ENCODE measurements at places on chromosomes 7 and 10. TPM values are rescaled to one million over a fixed set of nuclear protein-coding genes. Genes with fewer than 3 reads are reported as not detected.

DNA sequence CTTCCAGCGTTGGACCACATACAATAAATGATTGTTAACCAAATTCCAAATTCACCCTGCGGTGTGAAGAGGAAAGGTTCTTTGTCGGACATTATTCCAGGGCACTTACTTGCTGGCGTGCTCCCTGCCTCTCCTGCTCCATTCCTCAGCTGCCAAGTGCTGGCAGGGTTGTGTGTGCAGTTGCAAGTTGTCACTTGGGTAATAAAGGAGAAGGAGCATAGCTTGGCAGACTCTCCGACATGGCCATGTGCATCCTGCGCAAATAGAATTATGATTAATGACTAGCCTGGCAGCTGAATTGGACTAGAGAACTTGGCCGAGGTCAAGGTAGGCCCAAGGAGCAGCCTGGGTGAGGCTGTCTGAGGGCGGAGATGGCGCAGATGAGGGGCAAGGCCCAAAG lies 92.3 kb upstream of the ELMO1 start:
- DNase-seq, result no peak

DNA sequence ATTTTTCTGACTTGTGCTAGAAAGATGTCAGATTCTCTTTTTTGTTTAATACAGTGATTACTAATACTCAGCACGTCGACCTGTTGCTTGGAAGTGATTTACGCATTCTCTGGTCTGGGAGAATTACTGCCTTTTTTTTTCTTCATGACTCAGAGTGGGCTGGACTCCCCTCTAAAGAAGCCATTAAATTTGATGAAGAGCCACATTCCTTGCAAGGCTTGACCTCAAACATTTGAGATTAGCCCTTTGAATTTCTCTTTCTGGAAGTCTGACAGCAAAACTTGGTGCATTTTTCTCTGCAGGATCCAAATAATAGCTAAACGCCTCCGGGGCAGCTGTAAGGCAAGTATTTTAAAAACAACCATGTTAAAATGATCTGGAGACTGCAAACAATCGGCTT lies 171.6 kb downstream of the GALNT17 start:
- no peak for DNase-seq

GRCh38 chr10:33336582-33337325 lies 2.3 kb upstream of the NRP1 start:
- DNase-seq, result peak; percentile 70

- no peak for DNase-seq
Observed at GRCh38 chr7:114533131-114533530, 118.5 kb downstream of the FOXP2 start.

DNA sequence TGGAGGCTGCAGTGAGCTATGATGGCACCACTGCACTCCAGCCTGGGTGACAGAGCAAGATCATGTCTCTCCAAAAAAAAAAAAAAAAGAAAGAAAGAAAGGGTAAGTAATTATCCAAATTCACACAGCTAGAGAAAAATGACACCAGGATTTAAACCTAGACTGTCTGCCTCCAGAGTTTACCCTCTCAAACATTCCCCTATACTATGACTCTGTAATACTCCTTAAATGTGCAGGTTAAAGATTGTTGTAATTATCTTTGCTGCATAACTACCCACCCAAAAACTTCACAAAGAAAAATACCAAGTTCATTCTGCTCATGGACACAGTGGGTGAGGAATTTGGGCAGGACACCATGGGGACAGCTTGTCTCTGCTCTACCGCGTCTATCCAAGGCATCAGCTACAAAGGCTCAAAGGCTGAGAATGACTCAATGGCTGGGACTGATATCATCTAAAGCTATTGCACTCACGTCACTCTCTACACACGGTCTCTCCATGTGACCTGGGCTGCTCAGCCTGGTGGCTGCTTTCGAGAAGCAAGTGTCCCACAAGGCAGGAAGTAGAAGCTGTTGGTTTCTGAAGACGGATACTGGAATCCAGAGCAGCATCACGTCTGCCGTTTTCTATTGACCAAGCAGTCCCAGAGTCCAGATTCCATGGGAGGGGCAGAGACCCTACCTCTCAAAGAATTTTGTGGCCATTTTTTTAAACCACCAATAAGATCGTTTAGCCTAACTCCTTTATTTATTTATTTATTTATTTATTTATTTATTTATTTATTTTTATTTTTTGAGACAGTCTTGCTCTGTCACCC lies 185.7 kb upstream of the AUTS2 start:
- no peak for DNase-seq

GRCh38 chr10:87803831-87804230 lies 14.2 kb downstream of the ATAD1 start:
- no peak for DNase-seq

DNA sequence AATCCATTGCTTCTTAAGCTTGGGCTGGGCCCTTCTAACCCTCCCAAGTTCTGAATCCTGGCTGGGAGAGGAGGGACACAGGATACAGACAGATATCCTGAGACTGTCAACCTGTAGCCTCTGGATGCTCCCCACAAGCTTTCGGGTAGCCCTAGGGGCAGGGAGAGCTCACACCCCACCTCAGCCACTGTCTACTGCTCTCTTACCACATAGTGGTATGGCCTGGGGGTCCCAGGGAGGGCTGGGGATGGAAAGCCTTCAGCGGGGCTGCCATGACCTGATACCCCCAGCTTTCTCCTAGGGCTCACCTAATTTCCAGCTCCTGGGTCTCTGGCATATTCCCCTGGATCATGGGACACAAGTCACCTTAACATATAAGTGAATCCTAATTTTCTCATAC lies 25.1 kb downstream of the CRHR2 start:
- peak; percentile 33 for DNase-seq

DNA sequence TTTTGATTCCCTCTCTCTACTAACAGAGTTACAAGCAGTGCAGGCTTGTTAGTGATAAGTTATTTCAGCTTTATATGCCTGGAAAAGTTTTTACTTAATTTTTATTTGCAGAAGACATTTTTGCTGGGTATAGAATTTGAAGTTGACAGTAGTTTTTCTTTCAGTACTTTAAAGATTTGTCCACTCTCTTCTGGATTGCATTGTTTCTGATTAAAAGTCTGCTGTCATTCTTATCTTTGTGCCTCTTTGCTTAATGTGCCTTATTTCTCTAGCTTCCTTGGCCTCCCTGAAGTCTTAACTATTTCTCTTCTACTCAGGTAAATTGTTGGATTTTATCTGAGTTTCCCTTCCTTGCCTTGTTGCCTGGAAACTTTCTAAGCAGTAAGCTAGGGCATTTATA lies 36.2 kb downstream of the PLCE1 start:
- no peak for DNase-seq

DNA sequence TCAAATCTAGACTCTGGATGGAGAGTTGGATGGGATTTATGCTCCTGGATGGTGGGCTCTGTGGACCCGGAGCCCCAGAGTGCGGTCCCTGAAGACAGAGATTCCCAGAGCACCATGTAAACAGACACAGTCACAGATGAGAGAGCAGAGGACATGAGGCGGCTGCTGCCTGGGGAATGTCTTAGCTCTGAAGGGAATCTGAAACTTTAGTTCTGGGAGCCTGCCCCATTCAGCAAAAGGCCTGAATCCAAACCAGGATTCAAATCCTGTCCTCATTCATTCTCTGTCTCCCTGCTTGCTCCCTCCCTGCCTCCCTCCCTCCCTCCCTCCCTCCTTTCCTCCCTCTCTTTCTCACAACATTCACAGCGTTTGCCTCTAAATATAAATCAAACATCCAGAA lies 49.5 kb upstream of the CALD1 start:
- DNase-seq, result no peak

DNA sequence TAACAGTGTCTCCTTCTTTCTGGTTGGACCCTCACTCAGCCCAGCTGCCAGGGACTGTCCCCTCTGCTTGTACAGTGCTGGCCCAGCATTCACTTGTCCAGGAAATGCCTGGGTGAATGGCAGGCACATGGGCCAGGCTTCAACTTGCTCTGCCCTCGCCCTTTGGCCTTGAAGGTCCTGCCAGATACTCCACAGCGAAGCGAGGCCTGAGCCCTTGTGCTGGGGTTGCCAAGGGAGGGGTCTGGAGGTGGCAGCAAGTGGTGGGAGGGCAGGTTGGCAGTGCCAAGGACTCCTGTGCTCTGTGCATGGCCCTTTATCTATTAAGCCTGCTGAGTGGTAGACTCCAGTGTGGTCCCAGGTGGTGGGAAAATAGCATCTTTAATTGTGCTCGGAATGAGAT lies 75.7 kb downstream of the CDH23 start:
- no peak for DNase-seq

DNA sequence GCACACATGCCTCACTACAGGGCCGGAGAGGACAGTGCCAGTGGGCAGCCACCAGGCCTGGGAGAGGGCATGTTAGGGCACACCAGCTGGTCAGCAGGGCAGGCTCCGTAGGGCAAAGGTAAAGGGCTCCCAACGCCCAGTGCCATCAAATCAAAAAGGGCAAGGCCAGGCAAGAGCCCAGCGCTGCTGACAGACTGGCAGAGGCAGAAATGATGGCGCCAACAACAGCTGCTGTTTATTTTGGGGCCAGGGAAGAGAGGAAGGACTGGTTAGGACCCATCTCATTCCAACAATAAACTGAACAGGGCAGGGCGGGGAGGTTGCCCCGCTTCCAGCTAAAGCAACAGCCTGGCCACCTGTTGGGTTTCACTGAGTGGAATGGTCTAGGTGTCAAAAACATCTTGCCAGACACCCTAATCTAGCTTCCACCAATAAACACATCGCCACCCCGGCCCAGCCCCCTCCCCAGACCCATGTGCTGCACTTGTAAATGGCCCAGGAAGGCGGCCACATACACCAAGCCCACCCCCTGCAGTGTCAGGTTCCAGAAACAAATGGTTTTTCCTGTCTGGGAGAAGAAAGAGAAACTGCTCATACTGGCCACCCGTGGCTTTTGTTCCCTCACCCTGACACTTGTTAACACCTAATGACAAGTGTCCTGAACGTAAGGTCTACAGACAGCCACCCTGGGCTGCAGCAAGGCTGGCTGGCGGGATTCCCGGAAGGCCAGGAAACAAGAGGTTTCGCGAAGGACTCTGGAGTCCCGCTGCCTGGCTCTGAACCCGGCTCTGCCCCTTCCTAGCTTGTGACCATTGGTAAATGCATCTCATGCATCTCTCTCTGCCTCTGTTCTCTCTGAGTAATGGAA lies 15.3 kb downstream of the SH3PXD2A start:
- DNase-seq, result peak; percentile 60

DNA sequence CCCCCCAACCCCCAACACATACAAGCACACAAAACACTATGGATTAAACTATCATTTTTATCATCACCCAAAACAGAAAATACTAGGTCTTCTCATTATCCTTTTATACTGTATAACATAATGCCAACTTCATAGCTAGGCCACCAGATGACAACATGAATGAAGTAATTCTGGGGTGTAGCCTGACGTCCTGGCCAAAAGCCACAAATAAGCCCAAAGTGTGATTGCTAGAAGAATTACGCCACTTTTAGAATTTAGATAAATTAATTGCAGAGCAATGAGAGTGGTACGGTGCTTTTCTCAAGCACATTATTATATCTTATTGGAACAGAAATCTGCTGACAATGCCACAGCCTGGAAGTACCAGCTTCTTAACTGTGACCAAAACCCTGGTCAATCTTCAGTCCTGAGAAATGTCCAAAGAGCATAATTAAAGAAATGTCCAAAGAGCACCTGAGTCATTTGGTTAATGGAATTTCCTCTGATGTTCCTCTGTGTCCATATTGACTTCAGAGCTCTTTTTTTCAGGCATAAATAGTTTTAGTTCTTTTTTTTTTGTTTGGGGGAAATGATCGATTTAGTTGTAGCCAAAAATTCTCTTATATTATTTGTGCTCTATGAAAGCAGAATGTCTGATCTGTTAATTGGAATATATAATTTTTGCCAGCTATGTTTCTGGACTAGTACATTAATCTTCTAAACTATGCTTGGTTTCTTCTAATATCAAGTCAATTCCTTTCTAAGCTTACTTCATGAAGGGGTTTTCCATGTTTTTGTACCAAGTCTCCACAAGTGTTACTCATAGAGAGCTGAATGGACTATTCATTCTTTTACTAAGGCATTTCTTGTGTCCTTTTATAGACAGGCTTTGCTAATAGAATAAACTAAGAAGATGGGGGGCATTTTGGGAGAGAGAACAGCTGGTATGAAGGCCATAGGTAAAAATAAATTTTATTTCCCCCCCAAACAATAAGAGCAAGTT lies 233.4 kb upstream of the SLC26A5 start:
- DNase-seq, result no peak

DNA sequence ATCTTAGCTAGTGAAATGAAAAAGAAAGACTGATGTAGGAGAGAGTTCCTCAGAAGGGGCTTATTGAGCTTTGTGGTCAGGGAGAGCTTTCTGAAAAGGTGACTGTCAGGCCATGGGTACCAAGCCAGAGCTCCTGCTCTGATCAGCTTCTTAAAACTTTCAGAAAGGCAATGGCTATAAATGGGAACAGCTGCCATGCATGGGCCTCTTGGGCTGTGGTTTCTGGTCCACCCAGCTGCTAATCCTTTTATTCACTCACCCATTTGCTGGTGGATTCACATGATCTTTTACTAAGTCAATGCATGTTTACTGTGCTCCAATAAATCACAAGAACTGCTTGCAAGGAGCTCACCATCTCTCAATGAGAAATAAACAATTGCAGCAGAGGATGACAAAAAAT lies 60.1 kb upstream of the ZPBP start:
- no peak for DNase-seq

- peak; percentile 68 for DNase-seq
Observed at GRCh38 chr7:77759294-77759889, 38.8 kb downstream of the TMEM60 start.

DNA sequence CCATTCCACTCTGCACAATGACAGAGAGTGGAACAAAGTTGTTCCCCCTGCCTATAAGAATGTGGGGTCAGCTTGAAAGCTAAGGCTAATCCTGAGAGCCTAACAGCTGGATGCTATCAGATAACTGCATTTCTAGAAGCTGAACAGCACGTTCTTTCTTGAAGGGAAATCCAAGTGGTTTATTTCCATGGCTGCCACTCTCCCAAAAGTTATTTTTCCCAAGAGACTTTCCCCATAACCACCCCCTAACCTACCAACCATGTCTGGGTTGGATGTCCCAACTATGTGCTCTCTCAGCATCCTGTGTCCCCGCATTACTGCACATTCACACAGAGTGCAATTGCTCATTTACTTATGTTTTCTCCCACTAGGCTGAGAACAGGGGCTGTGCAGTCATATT lies 140.7 kb upstream of the ANKRD1 start:
- no peak for DNase-seq

GRCh38 chr10:132836832-132837540 lies 51.0 kb upstream of the NKX6-2 start:
- peak; percentile 66 for DNase-seq

- DNase-seq, result no peak
Observed at GRCh38 chr7:25656071-25656470, 427.8 kb upstream of the NPVF start.

H2BK1 gene
- not detected for total RNA-seq

CASP7 gene
- total RNA-seq, result 18.3 TPM

CABCOCO1 gene
- total RNA-seq, result not detected

NPFFR1 gene
- 4.8 TPM for total RNA-seq

OR2A5 gene
- not detected for total RNA-seq

SLC39A12 gene
- total RNA-seq, result not detected

CNNM1 gene
- not detected for total RNA-seq

UCMA gene
- total RNA-seq, result not detected

MTERF1 gene
- 17.5 TPM for total RNA-seq

PLEKHS1 gene
- 0.22 TPM for total RNA-seq

SPDYE5 gene
- not detected for total RNA-seq

NUB1 gene
- total RNA-seq, result 48.5 TPM

ZNF479 gene
- not detected for total RNA-seq

PLA2G12B gene
- total RNA-seq, result not detected

ACSM6 gene
- total RNA-seq, result 0.49 TPM

TUBB8 gene
- total RNA-seq, result not detected

WDR91 gene
- 32.7 TPM for total RNA-seq

CALHM2 gene
- total RNA-seq, result 46.3 TPM

EPHA1 gene
- 0.22 TPM for total RNA-seq

AKR1C4 gene
- not detected for total RNA-seq

METTL27 gene
- 6.2 TPM for total RNA-seq

TRIM4 gene
- total RNA-seq, result 32.1 TPM

Measured in sciatic nerve (tissue), 2 donors.